ENCODE measurements at places on chromosomes 16 and 17. TPM values are rescaled to one million over a fixed set of nuclear protein-coding genes. Genes with fewer than 3 reads are reported as not detected.

Gene KRT33A
- polyA plus RNA-seq = not detected

- no peaks in the 10 kb centered on the region for H3K4me1 ChIP-seq
- H3K4me3 ChIP-seq = peak overlapping the region; percentile 70
- no peak for DNase-seq
- H3K36me3 ChIP-seq = no peaks in the 10 kb centered on the region
- H3K27ac ChIP-seq = no peak overlapping the region
- peaks cover 9% of the 10 kb centered on the region for H3K27me3 ChIP-seq
Observed at GRCh38 chr17:7281953-7282751, 634 bp downstream of the SLC2A4 start.

DNA sequence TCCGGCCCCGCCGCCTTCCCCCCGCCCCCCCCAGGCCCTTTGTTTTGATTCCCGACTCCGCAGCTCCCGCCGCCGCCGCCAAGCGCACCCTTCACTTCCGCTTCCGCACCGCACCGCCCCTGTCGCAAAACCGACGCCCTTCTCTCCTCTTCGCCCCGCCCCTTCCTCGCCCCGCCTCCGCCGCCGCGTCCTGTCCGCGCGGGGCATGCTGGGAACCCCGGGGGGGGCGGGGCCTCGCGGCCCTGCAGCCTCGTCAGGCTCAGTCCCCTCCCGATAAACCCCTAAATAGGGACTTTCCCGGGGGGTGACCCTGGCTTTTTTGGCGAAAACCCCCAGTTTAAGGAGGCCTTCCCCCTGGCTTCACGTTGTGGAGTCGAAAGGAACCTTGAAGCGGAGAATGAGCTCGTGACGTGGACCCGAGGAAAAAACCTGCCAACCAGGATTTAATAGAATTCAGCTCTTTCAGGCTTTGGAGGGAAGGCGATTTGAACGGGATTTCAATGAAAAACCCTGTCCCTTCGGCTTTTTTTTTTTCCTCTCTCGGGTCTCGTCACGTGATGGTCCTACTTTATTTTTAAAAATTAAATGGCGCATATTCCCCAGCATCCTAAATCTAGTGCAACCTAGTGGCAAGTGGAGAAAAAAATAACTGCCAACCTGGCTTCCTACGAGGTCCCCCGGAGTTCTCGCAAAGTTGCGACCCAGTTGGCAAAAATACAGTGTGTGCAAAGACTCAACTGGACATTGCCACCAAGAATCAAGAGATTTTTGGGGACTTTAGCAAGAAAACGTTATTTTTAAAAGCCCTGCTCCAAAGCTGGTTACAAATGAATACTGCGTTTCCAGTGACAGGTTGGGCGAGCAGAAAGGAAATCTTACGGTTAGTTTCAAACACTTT, at the start of gene MARF1:
TSS of gene MARF1 (minus strand) at position 107 of the 898 bp plus-strand sequence. CDS start 3,921 bp downstream, outside the sequence.
- DNase-seq = peak; percentile 98
- H3K4me3 ChIP-seq = peak within 1 kb of the TSS; percentile 94
- peaks cover 8% of the 10 kb centered on the region for H3K36me3 ChIP-seq
- peaks cover 27% of the 10 kb centered on the region for H3K4me1 ChIP-seq
- no peaks in the 10 kb centered on the region for H3K27me3 ChIP-seq

Gene AMDHD2
- polyA plus RNA-seq = 16.1 TPM

DNA sequence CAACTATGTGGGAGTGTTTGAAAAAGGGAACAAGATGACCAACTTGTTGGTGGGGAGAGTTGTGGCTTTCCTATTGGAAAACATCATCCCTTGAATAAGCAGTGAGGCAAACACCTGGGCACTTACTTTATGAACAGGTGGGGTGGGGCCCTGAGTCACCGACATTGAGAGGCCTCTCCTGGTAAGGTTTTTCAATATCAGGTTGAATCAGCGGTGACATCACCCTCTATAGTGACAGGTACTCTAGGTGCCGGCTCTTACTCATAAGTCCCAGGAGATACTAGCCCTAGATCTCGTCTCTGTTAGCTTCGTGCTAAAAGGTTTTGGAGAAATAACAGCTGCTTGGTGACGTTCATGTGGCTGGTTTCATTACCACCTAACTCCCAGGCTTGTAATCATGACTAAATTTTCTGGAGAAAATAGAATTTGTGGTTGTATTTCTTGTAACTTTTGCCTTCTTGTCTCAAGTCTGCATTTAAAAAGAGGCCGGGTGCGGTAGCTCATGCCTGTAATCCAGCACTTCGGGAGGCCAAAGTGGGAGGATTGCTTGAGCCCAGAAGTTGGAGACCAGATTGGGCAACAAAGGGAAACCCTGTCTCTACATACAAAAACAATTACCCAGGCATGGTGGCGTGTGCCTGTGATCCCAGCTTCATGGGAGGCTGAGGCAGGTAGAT, 19.3 kb downstream of the CDH1 start:
- peaks cover 19% of the 10 kb centered on the region for H3K27me3 ChIP-seq
- no peak overlapping the region for H3K4me3 ChIP-seq
- no peak for DNase-seq
- H3K27ac ChIP-seq = no peak overlapping the region

DNA sequence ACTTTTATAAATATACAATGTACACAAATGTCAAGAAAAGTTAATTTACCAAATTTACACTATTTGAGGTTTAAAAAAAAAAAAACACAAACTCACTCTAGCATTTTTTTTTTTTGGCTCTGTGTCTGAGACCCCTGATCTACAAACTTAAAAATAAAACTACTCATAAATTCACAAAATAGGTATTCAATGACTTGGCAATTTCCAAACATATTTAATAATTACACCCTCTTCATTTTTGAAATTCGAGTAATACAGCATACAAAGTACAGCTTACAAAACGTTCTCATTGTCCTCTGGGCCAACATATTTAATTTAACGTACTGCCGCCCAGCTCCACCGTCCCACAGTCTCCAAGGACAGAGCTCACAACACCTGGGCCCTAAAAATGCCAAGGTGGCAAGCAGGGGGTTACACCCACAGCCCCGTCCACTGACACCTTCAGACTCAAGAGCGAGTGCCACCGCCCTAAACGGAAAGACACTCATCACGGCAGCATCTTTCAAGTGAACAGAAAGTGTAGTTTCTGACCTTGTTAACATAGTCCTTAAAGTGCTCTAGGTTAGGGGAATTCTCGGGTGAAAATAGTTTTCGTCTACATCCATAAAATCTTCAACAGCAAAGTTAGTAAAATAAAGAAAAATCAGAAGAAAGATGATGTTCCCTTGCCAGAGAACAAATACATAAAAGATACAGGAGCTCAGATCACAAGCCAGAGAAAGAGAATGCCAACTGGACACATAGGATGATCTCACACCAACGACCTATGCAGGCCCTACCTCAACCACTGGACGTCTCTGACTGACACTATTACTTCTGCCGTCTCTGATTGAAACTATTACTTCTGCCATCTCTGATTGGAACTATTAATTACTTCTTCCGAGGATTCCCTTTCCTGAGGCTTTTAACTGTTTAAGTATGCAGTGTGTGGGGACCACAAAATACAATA, 4.2 kb downstream of the ADCY9 start:
- H3K27me3 ChIP-seq = no peaks in the 10 kb centered on the region
- DNase-seq = peak; percentile 80
- H3K4me3 ChIP-seq = peak overlapping the region; percentile 71
- no peaks in the 10 kb centered on the region for H3K36me3 ChIP-seq

DNA sequence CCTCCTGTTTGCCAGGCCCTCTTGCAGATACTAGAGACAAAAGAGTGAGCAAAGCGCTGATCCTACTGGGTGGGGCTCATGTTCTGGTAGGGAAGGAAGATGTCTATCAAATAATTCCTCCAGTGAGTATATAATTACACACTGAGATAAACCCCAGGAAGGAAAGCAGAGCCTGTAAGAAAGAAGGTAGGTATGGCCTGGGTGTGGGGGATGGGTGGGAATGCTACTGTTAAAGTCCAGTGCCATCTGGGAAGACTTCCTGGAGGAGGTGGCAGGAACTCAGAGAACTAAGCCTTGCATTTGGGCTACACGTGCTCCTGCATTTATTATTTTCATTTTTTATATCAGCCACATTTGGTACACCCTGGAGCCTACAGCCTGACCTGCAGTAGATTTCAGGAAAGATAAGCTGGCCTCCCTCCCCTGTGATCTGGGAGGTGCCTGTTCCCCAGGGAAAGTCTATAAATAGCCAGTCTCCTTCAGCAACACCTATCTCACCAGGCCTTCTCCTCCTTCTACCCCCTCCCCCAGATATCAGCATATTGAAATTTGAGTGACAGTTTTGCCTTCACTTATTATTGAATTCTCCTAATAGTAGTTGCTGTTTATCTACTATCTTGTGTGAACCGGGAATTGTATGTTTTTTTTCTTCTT, 11.5 kb downstream of the ATP2C2 start:
- no peaks in the 10 kb centered on the region for H3K4me1 ChIP-seq
- peaks cover 26% of the 10 kb centered on the region for H3K27me3 ChIP-seq
- H3K36me3 ChIP-seq = no peaks in the 10 kb centered on the region
- H3K4me3 ChIP-seq = no peak overlapping the region

Gene PLXDC1
- polyA plus RNA-seq = 0.24 TPM

DNA sequence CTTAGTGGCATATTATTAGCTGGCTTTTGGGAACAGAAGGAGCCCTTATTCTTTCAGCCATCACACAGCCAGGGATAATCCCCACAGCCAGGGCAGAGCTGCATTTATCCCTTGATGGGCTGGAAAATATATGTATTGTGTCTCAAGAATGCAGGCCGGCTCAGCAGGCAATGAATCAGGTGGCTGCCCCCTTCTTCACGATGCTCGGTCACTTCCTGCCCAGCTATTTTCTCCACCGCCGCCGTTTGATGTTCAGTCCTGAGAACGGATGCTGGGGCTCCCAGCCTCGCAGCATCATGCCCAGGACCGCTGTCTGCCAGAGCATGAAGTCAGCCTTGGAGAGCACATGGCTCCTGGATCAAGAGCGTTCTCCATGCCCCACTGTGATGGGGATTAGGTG, 4.3 kb upstream of the MYH3 start:
- H3K4me1 ChIP-seq = no peaks in the 10 kb centered on the region
- H3K27ac ChIP-seq = no peak overlapping the region
- DNase-seq = no peak

GRCh38 chr16:87918866-87919680, 17.3 kb downstream of the CA5A start:
- H3K4me3 ChIP-seq = peak overlapping the region; percentile 68
- no peaks in the 10 kb centered on the region for H3K36me3 ChIP-seq
- H3K27ac ChIP-seq = peak overlapping the region; percentile 77
- H3K4me1 ChIP-seq = peaks cover 10% of the 10 kb centered on the region

Gene KLHL10
- polyA plus RNA-seq = 0.09 TPM

- H3K27me3 ChIP-seq = no peaks in the 10 kb centered on the region
- no peaks in the 10 kb centered on the region for H3K4me1 ChIP-seq
- peaks cover 12% of the 10 kb centered on the region for H3K36me3 ChIP-seq
- no peak overlapping the region for H3K4me3 ChIP-seq
- H3K27ac ChIP-seq = no peak overlapping the region
Observed at GRCh38 chr16:2242598-2242997, 6.4 kb downstream of the DNASE1L2 start.

Gene KRTAP3-1
- not detected for polyA plus RNA-seq

- H3K27me3 ChIP-seq = peaks cover 5% of the 10 kb centered on the region
- H3K36me3 ChIP-seq = no peaks in the 10 kb centered on the region
- H3K4me3 ChIP-seq = no peak overlapping the region
- peak; percentile 86 for DNase-seq
- H3K4me1 ChIP-seq = peaks cover 26% of the 10 kb centered on the region
- peak overlapping the region; percentile 34 for H3K27ac ChIP-seq
Observed at GRCh38 chr16:64751906-64752305, 370.0 kb downstream of the CDH11 start.

GRCh38 chr17:58066401-58066800, 16.8 kb upstream of the DYNLL2 start:
- peaks cover 9% of the 10 kb centered on the region for H3K27me3 ChIP-seq
- no peak for DNase-seq
- no peak overlapping the region for H3K27ac ChIP-seq
- no peaks in the 10 kb centered on the region for H3K36me3 ChIP-seq
- H3K4me1 ChIP-seq = no peaks in the 10 kb centered on the region

- H3K36me3 ChIP-seq = peaks cover 7% of the 10 kb centered on the region
- H3K27me3 ChIP-seq = no peaks in the 10 kb centered on the region
- H3K4me1 ChIP-seq = peaks cover 16% of the 10 kb centered on the region
- DNase-seq = no peak
Observed at GRCh38 chr16:28213396-28213795, 1.6 kb upstream of the XPO6 start.

All from GM23248 (cell line).